ENCODE measurements at places on chromosomes 3 and 15.

- DNase-seq: no peak
Measured at GRCh38 chr3:148309390-148310035, 388.2 kb upstream of the AGTR1 start.

DNA sequence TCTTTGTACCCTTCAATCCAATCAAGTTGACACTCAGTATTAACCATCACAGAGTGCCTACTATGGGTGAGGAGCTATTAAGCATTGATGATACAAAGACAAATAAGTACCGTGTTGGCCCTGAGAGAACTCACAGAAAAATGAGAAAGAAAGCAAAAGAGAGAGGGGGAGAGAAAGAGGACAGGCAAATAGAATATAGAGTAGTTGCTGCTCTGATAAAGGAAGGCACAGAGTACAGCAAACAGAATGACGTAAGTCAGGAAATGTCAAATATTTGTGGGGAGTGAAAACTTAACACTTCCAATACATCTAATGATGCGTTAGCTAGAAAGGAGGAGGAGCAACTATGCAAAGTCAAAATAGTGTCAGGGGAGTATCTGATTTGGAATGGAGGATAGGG, 320.6 kb upstream of the KCNH8 start:
- no peak for DNase-seq

DNA sequence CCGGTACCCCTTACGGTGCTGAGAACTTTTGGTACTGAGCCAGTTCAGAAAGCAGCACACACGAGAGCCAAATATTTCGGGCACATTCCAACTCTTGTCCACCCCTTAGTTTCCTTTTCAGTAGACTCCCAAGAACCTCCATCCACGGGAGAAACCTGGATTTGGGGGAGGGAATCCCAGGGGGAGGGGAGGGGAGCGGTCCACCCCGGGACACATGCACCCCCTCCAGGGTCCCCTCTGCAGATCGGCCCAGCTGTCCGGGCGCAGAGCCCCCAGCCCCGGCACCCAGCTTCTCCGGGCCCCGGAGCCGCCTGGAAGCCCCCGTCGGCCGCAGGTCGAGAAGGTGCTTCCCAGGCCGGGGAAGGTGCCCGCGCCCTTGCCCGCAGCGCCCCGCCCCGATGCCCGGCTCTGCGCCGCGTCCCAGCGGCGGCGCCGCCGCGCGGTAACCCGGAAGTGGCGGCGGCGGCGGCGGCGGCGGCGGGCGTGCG, 455 bp upstream of the ABHD17C start:
- DNase-seq: peak; percentile 45

- no peak for DNase-seq
Measured at GRCh38 chr15:101171954-101172353, 79.9 kb downstream of the CHSY1 start.

DNA sequence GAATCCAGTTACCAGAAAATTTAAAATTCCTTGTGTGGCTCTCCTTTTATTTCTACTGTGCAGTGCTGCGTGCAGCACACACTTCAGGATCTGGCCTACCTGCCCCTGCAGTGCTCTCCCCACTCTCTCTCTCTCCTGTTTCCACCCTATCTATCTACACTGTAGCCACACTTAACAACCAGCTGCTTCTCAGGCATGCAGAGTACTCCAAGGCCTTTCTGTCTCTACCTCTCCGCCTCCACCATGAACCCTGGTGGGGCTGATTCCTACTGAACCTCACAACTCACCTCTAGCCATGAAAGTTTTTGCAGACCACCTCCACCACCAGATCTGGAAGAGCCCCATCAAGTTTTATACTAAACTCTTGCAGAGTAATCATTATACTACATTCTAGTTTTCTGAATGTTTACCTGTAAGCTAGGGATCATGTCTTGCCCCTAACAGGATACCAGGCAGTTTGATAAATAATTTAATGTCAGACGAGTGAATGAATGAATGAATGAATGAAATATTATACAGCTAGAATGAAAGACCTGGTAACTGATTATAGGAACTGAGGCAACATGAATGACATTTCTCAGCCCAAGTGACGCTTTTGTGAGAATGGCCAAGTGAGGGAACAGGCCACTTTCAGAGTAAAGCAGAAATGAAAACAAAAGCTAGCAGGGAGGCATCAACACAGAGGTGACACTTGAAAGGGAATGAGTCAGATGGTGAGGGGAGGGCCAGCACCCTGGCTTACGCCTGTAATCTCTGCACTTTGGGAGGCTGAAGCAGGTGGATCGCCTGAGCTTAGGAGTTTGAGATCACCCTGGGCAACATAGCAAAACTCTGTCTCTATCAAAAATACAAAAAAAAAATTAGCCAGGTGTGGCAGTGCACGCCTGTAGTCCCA, 363.5 kb downstream of the FOXP1 start:
- DNase-seq: no peak

- no peak for DNase-seq
Measured at GRCh38 chr15:94298364-94298763, 67.0 kb downstream of the MCTP2 start.

GRCh38 chr15:56056626-56057025, 63.2 kb upstream of the NEDD4 start:
- no peak for DNase-seq

GRCh38 chr15:38193496-38193895, 59.1 kb upstream of the SPRED1 start:
- DNase-seq: no peak

DNA sequence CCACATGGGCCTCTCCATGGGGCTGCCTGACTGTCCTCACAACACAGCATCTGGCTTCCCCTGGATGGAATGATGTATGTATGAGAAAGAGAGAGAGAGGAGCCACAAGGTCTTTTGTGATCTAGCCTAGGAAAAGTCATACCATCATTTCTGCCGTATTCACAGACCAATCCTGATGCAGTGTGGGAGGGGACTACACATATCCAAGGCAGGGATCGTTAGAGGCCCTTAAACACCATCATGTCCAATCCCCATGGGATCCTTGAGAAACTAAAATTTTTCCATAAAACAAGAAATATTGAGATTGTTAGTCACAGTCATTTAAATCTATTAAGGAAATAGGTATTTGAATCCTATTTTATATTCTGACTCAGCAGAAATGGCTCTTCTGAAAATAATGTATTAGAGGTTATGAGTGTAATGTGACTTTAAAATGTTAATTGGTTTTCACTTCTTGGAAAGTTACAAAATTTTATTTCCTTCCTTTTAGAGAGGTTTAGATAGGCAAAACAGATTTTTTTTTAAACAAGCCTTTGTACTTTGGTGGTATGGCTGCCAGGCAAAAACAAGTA, 65.1 kb upstream of the TSC22D2 start:
- no peak for DNase-seq

GRCh38 chr3:73781541-73781940, 156.8 kb upstream of the PDZRN3 start:
- DNase-seq: no peak

DNA sequence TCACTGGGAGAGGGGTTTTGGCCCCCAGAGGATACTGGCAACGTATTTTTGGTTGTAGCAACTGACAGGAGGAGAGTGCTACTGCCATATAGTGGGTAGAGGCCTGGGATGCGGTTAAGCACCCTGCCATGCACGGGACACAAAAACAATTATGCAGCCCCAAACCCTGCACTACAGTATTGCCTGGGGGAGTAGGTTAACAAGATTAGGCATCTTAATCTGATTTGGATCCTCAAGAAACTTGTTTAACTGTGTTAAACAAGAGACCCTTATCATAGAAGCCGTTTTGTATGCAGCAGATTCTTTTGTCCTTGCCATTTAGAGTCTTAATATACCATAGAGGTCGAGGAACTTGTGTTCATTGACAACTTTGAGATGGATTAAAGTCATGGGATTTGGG, 3.4 kb downstream of the PHLDB2 start:
- DNase-seq: no peak

DNA sequence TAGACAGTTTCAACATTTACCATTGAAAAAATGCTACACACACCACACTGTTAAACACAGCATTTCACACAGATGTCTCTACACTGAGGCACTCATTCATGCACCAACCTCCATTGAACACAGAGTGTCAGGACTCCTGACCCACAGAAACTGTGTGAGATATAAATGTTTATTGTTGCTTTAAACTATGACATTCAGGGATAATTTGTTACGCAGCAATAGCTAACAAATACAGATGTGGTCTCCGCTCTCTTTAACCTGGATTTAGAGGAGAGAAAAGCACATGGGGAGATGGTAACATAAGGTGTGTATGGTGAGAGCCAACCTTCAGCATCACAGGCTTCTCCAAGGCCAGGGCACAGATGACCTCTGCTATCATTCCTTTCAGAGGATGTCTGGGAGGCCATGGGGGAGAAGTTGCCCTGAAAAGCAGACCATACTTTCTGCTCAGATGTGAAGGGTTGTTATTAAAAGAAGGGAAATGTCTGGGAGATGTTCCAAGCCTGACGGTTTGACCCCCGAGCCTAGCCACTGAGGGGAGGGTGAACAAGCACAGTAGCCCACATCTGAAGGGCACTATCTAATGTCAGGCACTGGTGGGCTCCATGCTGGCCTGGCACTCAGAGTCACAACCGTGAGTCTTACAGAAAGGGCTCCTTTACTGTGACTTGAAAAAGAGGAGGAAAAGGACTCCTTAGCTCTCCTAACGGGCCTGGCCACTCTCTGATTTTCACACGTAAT, 284.5 kb upstream of the TLE3 start:
- DNase-seq: no peak
